ENCODE measurements at places on chromosomes 4 and X.

DNA sequence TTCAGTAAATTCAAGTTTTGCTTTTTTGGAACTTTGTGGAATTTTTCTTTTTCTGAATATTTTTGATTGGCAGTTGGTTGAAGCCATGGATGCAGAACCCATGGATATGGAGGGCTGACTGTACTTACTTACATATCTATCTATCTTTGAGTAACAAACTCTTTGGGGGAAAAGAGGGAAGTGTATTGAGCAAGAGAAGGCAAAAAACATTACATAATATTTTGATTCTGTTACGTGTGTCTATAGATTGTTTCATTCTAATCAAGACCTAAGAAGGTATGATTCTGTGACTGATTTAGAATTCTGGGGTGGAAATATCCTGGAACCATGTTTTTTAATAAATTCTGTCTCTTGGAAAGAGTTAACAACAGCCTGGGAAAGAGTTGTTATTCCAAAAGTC lies 31.5 kb downstream of the GRSF1 start:
- no peak for DNase-seq

DNA sequence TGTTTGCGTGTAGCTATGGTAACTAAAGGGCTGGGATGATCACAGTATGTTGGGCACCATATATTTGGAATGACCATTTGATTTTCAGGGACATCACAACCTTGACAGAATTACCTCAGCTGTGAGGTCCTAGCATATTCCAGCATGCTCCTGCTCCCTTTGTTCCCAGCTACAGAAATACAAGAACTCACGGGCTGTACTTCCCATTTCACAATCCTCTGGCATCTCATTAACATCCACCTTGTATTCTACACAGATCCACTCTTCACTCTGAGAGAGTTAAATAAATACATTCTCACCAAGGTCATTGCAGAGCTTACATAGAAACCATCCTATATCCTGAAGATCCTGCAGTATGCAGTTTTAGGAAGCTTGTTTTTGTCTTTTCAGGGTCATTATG lies 169.7 kb downstream of the FRMPD4 start:
- DNase-seq, result no peak

DNA sequence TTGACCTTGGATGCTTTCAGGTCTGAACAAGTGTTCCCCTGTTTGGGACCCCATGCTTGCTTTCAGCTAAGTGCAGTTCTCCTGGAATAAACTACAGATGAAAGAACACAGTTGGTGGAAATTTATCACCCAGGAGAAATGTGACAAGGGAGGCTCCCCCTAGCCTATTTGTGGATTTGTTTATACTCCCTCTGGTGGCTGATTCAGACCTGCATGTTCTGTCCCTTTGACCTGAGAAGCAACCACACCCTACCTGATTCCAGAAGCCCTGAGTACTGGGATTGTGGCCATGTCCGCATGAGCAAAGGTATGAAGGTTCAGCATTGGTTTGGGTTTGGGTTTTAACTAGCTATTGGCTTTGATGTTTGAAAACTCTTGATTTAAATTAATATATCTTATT lies 440.9 kb downstream of the MID1IP1 start:
- no peak for DNase-seq

- DNase-seq, result no peak
Observed at GRCh38 chr4:109996526-109996925, 83.8 kb downstream of the EGF start.

DNA sequence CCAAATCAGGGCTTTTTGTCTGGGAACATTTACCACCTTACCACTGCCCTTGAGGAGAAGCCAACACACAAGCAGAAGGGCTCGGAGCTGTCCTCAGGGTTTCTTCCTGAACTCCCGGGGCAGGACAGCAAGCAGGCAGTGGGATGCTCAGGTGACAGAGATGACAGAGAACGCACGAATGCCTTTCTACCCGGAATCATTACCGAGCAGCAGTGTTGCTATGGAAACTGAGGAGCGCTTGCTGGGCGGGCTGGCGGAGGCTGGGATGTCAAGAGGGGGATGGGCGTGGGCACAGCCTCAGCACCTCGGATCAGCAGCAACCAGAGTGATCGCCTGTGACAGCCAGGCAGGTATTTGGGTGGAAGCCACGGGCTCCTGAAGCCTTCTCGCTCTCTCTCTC lies 17.8 kb downstream of the SSR4 start:
- no peak for DNase-seq

- no peak for DNase-seq
Observed at GRCh38 chr4:141339966-141340365, 119.3 kb downstream of the ZNF330 start.

DNA sequence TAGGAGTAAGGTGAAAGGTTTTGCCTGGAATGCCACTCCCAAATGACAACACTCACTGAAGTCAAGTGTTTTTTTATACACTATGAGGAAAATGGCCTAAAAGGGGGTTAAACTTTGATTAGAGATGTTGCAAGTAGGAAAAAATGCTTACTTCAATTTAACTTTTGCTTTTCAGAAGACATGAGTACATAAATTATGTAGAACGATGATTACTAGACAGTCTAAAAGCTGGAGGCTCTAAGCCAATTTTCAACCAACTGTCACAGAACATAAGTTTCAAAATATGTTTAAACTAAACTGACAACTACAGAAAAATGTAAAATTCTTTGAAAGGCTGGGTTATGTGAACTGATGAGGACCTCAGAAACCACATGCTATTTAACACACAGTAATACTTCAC lies 83.4 kb downstream of the SHISA3 start:
- no peak for DNase-seq

GRCh38 chr4:16070203-16070602 lies 13.6 kb downstream of the PROM1 start:
- DNase-seq, result no peak

DNA sequence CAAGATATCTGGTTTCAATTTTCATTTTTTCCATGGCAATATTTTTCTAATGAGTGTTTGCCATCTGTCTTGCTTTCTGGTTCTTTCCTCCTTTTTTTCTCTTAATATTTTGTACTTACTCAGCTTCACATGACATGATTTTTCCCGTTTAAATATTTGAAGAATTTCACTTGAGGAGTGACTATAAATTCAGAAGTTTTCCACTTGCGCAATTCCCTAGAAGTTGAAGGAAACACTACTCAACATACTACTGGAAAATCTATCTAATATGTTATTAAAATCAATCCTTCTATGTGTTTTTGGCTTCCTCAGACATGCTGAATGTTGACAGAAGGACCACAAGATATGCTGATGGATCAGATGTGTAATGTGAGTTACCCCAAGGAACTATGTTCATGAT lies 36.8 kb upstream of the BANK1 start:
- no peak for DNase-seq

- no peak for DNase-seq
Observed at GRCh38 chrX:132395026-132395425, 93.8 kb downstream of the MBNL3 start.
